ENCODE measurements at places on chromosomes 1 and 21. TPM values are rescaled to one million over a fixed set of nuclear protein-coding genes. Genes with fewer than 3 reads are reported as not detected.

- no peak for DNase-seq
Observed at GRCh38 chr1:92851729-92852128, 19.9 kb downstream of the RPL5 start.

GJC2 gene
- 0.55 TPM for total RNA-seq

GRCh38 chr1:3453203-3453761 is 1.2 kb upstream of the ARHGEF16 start:
- DNase-seq = peak; percentile 69

LRIG2 gene
- 9.6 TPM for total RNA-seq

DNA sequence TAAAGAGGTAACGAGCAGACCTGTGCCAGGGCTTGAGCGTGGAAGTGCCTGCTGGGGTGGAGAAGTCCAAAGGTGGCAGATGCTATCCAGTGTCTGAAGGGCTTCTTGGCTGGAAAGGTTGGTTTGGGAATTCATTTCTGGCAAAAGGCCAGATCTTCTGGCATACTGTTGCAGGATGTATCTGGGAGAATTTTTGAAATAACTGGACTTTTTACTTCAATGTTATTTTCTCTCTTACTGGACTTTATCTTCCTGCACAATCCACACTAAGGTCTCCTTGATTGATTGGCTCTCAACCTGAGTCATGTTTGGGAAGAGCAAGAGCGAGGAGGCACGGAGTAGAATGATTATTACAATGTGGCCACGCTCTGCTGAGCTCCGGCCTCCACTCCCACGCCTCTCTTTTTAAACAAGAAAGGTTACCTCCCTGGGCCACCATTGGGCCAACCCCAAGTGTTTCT is 278.4 kb downstream of the TM2D1 start:
- no peak for DNase-seq

GRCh38 chr1:225688345-225688744 is 35.4 kb upstream of the ENAH start:
- no peak for DNase-seq

SPRR1A gene
- total RNA-seq = not detected

SCP2 gene
- 99.9 TPM for total RNA-seq

GRCh38 chr1:186858923-186859322 is 30.2 kb downstream of the PLA2G4A start:
- DNase-seq = no peak

ADGRL2 gene
- not detected for total RNA-seq

TIE1 gene
- not detected for total RNA-seq

GRCh38 chr1:3360646-3361257 is 93.7 kb upstream of the ARHGEF16 start:
- no peak for DNase-seq

GRCh38 chr1:115718011-115718754 is 50.3 kb downstream of the CASQ2 start:
- no peak for DNase-seq

GRCh38 chr21:28418726-28419514 is 573.8 kb downstream of the LTN1 start:
- no peak for DNase-seq

DNA sequence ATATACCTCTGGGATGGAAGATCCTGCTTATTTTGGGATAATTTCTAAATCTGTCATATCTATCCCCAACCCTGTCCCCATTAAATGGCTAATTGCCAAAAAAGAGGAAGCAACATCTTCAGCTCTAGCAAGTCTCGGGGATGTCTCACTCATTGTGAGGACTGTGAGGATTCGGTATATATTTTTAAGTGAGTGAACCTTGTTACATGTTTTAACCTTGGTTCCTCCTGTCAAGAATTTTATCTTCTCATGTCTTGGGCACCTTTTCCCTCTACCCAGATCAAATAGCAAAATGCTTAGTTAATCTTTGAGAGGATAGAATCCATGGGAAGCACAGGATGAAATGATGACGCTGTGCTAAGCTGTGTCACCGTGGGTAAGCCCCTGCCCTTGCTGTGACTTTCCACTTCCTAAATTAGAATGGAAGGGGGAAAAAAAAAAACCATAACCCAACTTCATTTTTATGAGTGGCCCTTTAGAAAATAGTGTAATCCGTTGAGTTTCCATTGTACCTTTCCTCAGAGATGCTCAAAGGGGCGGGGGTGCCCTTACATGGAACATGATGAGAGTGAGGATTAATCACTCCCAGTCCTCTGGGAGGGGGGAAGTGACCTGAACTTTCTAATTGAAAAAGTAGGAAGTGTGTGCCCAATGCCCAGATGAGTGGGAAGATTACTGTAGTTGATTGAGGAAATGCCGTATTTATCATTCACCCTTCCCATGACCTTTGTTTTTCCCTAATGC is 7.6 kb downstream of the ATP1A1 start:
- no peak for DNase-seq

- no peak for DNase-seq
Observed at GRCh38 chr1:243341074-243341473, 85.2 kb downstream of the SDCCAG8 start.

DNA sequence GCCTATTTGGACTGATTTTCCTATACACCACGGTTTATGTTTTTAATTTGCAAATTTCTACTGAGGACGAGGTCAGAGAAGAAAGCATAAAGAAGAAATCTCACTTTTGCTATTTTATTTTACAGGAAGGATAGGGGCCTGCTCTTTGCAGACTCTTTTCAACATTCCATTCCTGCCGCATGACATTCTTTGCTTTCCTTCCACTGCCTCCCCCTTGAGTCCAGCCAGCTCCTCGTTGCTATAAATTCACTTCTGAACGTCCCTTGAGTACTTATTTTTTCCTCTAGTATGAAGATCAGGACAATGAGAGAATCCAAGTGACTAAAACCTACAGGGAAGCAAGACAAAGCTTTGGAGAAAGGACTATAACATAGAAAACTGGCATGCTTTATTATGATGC is 53.4 kb upstream of the PTGFR start:
- no peak for DNase-seq

CDC42BPA gene
- 3.1 TPM for total RNA-seq

DNA sequence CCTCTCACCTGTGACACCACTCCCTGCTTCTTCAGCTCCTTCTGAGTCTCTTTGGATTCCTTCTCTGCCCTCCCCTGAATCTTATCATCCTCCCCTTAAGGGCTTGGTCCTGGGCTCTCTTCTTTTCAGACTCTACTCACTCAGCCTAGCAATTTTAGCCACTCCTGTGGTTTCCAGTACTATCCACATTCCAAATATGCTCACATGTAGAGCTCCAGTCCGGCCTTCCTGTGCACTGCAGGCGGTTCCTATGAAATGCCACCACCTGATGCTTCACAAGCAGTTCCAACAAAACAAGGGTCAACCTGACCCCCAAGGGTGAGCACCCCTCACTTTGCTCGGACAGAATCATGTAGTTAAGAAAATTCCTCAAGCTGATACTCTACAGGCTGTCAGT is 35.9 kb downstream of the MAB21L3 start:
- DNase-seq = no peak

RAD54L gene
- total RNA-seq = 43.9 TPM

DNA sequence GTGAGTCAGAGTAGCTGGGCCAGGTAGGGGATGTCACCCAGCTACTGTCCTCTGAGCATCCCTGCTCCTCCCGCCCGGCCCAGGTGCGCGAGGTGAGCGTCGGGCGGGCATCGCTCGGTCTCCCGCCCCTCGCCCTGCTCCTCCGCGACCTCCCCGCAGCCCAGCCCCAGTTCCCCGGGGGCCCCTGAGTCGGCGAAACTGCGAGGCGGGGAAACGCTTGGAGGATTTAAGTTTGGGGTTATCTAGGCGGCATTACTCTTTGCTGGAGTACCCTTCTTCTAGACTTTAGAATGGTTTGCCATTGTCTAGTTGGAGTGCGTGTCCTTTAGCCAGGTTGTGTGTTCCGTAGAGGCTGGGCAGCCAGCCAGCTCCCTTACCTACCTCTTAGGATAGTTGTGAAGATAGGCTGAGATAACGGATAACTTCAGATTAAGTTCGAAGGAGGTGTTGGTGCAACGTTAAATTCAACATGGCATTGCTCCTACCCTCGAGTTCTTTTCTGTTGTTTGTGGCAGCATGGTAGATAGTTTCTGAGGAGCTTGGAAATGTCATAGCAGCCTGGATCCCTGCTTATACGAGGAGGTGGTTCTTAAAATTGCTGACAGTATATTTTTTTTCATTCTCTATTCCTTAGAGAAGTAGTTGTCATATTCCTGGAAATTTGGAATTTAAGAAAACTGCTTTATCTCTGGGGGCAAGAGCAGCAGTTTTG is 697 bp downstream of the AGO3 start:
- no peak for DNase-seq

DNA sequence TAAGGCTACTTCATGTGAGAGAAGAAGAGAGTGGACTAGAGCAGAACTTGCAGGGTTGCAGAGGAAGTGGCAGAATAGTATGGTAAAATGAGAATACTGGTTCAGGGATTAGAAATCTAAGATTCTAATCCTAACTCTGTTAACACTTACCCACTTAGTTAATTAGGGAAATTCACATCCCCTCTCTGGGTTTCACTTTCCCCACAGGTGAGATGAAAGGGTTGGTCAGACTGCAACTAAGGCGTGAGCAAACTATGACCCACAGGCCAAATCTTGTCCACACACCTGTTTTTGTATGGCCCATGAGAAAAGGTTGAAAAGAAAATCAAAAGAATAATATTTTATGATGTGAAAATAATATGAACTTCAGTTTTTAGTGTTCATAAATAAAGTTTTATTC is 117.5 kb downstream of the MACF1 start:
- no peak for DNase-seq

- peak; percentile 8 for DNase-seq
Observed at GRCh38 chr1:30321246-30321910, 402.0 kb downstream of the MATN1 start.

DNA sequence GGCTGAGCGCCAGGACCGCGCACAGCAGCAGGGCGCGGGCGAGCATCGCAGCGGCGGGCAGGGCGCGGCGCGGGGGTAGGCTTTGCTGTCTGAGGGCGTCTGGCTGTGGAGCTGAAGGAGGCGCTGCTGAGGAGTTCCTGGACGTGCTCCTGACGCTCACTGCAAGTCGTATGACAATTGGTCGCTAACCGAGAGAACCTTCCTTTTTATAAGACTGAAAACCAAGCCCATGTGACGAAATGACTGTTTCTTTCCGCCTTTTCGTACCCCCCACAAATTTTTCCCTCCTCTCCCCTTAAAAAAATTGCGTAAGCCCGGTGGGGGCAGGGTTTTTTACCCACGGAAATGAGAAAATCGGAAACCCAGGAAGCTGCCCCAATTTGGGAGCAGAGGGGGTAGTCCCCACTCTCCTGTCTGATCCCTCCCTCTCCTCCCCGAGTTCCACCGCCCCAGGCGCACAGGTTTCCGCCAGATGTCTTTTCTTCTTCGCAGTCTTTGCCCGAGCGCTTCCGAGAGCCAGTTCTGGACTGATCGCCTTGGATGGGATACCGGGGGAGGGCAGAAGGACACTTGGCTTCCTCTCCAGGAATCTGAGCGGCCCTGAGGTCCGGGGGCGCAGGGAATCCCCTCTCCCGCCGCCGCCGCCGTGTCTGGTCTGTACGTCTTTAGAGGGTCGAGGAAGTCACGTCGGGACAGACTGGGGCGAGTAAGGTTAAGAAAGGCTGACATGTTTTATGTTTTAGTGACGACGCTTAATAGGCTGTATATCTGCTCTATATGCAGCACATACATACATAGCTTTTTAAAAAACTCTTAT is at the start of gene PTGS2:
Gene PTGS2 (minus strand): TSS at position 179 of the 817 bp plus-strand sequence. CDS start 133 bp downstream, at position 46.
- DNase-seq = peak; percentile 43

DNA sequence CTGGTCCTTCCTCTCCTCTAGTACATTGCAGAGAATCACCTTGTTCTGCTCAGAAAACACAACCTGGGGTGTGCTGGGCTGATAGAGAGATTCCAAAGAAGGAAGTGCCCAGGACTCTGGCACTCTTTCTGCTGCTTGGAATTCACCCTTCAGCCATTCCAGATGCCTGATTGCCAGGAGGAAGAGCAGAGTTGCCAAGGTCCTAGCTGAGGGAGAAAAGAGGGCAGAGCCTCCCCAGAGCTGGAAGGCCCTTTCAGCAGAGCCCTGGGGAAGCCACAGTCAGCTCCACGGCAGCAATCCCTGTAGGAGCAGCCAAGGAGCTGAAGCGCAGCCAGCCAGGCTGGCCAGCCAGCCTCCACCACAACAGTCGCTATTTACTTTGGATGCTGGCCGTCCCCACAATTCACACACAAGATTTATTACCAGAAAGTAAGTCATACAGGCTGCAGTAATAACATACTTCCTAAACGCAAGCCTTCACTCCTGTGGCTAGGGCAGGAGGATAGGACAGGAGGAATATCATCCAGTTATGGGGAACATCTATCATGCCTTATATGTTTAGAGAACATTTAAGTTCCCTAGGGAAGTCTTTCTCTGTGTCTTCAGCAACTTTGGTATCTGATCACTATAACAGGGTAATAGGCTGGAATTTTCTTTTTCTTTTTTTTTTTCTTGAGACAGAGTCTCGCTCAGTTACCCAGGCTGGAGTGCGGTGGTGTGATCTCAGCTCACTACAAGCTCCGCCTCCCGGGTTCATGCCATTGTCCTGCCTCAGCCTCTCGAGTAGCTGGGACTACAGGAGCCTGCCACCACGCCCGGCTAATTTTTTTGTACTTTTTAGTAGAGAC is 36.6 kb upstream of the SLC44A3 start:
- no peak for DNase-seq

GRCh38 chr1:65425697-65426096 is 5.2 kb downstream of the LEPR start:
- no peak for DNase-seq

GRCh38 chr1:101064697-101065096 is 39.1 kb upstream of the DPH5 start:
- no peak for DNase-seq

APOBEC4 gene
- not detected for total RNA-seq

DNA sequence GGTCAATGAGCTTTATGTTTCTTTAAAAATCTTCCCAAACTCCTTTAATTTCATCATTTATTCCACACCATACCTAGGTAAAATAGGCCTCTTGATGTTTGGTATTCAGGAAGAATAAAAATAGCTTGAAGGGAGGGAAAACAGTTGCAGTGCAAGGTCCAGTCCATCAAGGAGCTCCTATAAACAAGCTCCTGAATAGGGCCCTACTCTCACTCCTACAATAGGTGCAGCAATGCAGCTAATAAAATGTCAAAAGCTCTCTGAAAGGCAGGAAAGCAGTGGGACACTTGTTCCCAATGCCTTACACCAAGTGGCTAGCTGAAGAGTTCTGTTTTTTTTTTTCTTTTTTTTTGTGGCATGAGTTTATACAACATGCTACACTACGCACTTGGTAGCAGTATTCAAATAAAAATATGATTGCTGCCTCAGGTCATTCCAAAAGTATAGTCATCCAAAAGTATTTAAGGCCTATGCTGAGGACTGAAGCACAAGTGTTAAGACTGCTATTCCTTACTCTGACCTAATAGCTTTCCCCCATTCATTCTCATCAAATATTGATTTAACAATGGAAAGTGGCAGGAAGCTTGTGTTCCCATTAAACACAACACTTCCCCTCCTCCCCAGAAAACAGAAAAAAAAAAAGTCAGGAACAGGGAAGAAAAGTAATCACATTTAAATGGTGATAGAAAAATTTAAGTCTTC is 9.8 kb downstream of the TEX38 start:
- DNase-seq = no peak

All from activated CD4-positive, alpha-beta memory T cell treated with anti-CD3 and anti-CD28 coated beads, Interleukin-2, amount 10 ng/mL, durations not matched to agents 7 days and 5 days (primary cell).